ENCODE measurements at places on chromosomes 4 and X. TPM values are rescaled to one million over a fixed set of nuclear protein-coding genes. Genes with fewer than 3 reads are reported as not detected.

Gene LAGE3
- total RNA-seq, result 13.5 TPM

Gene WDR17
- total RNA-seq, result 63.6 TPM

Gene NXF2B
- not detected for total RNA-seq

Gene MAGEC3
- total RNA-seq, result 0.41 TPM

Gene PFKFB1
- 0.41 TPM for total RNA-seq

Gene MAGEB17
- not detected for total RNA-seq

Gene GLRA2
- 113 TPM for total RNA-seq

Measured in frontal cortex (tissue), 4 donors.